A549 treated with AZD2906 at 1 μM for 4 hours (cell line): ENCODE measurements at places on chromosomes 2 and 18. TPM values are rescaled to one million over a fixed set of nuclear protein-coding genes. Genes with fewer than 3 reads are reported as not detected.

CROCC2 gene
- total RNA-seq: not detected in 5 replicates

KCNG2 gene
- total RNA-seq: 0.06 TPM in 2 of 5 replicates, not detected in the others

RGPD3 gene
- 0.07 to 0.18 TPM (median 0.16 TPM) in 5 replicates for total RNA-seq

ASXL3 gene
- total RNA-seq: not detected in 5 replicates

ACKR3 gene
- 9.3 to 15.6 TPM (median 10.9 TPM) in 5 replicates for total RNA-seq

POTEE gene
- 0.03 to 0.07 TPM (median 0.06 TPM) in 5 replicates for total RNA-seq

DNAH7 gene
- total RNA-seq: 0.66 to 1.6 TPM (median 0.91 TPM) in 5 replicates

PLGLB2 gene
- 0.10 to 0.33 TPM (median 0.19 TPM) in 5 replicates for total RNA-seq

CYP27C1 gene
- 3.0 to 3.9 TPM (median 3.5 TPM) in 5 replicates for total RNA-seq

AQP4 gene
- total RNA-seq: 0.05 TPM in 1 of 5 replicates, not detected in the others
